Fibroblast of skin of scalp (primary cell): ENCODE measurements at places on chromosomes 11 and 22.

GRCh38 chr11:120612513-120613263, 101.1 kb downstream of the GRIK4 start:
- DNase-seq, result no peak

GRCh38 chr11:65606876-65607613, 7.0 kb downstream of the MAP3K11 start:
- DNase-seq, result peak; percentile 97

DNA sequence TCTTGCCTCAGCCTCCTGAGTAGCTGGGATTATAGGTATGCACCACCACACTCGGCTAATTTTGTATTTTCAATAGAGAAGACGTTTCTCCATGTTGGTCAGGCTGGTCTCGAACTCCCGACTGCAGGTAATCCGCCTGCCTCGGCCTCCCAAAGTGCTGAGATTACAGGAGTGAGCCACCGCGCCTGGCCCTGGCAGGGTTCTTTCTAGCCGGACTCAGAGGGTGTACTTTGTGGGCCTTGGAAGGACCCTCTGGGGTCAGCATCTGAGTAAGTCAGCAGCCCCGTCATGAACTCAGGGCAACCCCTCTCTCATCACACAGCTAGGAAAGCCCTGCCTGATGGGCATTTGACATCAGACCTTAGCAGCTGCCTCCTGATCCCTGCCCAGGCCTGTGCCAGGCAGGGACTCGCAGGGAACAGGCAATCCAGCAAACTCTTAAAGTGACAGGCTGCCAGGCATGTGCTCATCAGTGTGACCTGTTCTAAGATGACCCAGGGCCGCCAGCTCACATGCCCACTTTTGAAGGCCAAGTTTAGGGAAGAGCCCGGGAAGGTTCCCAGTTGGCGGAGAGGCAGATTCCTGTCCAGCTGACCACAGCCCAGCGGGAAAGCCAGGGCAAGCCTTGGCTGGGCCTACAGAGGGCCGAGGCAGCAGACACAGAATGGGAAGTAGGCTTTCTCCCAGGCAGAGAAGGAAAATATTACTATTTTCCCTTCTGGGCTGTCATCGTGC, 92.9 kb downstream of the MORC2 start:
- DNase-seq, result no peak

DNA sequence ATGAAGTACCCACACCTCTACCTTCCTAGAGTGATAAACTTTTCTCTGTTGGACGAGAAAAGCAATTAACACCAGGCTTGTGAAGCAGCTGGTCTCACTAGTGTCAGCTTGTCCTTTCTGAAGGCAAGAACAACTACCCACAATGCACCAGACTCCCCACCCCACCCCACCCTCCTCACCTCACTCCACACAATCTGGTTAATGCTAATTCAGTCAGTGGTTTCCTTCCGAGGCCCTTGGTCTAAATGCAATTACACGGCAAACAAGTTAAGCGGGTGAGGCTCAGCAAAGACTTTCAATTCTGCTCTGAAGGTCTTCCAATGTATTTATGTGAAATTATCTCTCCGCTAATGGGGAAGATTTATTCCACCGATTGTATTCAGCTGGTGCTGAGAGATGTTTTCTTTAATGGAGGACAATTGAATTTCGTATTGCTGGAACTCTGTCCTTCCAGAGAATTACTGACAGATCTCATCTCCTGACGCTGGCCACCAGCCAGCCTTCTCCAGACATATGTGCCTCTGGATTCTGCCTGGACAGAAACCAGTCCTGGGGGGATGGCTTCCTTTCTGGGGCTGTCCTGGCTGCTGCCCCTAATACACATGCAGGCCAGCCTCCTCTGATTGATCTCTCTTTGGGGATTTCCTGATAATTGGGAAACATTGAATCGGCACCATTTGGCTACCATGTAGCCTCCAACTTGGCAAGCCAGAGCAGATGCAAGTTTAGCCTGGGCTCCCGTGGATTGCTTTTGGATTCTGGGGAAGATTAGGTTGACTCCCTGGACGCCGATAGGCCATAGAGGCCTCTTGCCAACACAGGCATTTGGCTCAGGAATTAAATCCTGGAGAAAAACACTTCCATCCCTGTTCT, 165.8 kb upstream of the NARS2 start:
- DNase-seq, result no peak

- DNase-seq, result peak; percentile 96
These were observed 13.4 kb downstream of the TNKS1BP1 start for GRCh38 chr11:57311109-57311936.

DNA sequence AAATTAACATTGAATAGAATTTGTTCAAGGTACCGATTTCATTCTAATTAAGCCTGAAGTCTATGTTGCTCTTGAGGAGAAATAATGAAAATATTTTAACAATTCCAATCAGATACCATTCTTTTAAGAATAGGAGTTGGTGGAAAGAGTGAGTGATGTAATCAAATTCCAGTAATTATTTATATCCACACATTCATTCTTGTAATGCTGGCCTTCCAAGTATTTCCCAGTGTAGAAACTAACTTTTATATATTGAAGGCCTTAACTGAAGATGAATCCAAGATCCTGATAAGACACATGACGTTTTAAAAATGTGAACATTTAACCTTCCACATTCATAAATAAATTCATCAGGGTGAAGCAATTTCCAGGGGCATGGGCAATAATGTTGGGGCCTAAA, 36.6 kb upstream of the PAX6 start:
- DNase-seq, result peak; percentile 19

GRCh38 chr11:68353118-68353517, 40.7 kb downstream of the LRP5 start:
- no peak for DNase-seq

- peak; percentile 44 for DNase-seq
These were observed 5.8 kb downstream of the CYB5R2 start for GRCh38 chr11:7667460-7667859.

DNA sequence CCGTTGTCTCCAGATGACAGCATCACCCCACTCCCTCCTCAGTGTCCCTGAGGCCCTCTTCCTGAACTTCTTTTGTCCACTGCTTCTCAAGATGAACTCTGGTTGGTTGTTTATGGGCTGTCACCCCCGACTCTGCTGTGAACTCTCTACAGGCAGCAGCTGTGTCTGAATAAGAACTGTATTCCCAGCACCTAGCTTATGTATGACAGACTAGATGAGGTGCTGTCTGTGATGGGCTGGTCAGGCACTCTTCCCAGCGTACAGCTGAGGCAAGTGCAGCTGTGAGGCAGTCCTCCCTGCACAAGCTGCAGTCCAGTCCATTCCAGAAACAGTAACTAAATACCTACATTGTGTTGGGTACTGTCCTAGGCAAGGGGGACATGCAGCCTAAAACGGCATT, 111.4 kb upstream of the PITPNB start:
- DNase-seq, result no peak

GRCh38 chr11:131690362-131690761, 319.9 kb downstream of the NTM start:
- no peak for DNase-seq

DNA sequence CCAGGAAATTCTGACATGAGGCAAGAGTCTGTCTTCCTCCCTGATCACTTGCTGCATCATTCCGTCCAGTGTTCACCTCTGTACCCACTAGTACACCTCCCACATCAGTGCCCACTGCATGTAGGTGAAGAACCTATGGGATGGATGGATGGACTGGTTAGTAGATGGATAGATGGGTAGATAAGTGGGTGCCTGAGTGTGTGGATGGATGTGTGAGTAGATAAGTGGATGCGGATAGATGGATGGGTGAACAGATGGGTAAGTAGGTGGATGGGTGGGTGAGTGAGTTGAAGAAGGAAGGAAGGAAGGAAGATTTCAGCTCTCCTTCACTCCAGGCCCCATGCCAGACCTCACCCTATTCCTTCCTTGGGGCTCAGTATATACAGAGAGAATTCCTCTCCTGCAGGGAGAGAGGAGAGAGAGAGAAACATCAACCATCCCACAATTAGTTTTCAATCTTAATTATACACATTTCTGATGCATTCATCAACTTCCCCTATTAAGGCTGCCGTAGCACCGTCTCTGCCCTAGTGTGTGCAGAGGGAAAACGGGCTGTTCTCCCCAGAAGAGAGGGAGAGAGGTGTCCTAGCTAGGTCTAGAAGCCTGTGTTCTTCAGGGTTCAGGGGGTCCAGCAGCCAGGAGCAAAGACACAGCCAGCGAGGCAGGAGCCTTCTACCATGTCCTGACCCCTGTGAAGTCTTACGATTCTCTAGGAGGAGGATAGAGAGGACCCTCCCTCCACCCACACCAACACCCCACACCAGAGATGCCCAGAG, 125.3 kb downstream of the BUD13 start:
- no peak for DNase-seq

GRCh38 chr22:27576815-27577573, 224.6 kb downstream of the MN1 start:
- DNase-seq, result peak; percentile 88

DNA sequence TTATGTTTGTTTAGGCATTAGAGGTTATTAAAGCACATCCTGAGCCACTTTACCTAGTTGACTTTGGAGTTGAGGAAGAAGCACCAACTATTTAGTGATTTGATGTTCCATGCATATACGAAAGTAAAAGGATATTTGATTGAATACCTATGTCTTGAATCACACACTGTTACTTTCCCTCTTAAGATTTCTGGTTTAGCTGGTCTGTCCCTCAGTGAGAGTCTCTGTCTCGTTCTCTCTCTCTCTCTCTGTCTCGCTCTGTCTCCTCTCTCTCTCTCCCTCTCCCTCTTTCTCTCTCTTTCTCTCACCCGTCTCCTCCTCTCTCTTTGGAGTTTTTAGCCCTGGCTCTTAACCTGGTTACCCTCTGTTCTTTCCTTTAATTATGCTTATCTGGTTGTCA, 11.0 kb downstream of the CTNND1 start:
- DNase-seq, result peak; percentile 39

- peak; percentile 51 for DNase-seq
These were observed 18.9 kb downstream of the SHANK3 start for GRCh38 chr22:50691521-50691920.

- no peak for DNase-seq
These were observed 13.7 kb downstream of the CYB561A3 start for GRCh38 chr11:61347916-61348461.

DNA sequence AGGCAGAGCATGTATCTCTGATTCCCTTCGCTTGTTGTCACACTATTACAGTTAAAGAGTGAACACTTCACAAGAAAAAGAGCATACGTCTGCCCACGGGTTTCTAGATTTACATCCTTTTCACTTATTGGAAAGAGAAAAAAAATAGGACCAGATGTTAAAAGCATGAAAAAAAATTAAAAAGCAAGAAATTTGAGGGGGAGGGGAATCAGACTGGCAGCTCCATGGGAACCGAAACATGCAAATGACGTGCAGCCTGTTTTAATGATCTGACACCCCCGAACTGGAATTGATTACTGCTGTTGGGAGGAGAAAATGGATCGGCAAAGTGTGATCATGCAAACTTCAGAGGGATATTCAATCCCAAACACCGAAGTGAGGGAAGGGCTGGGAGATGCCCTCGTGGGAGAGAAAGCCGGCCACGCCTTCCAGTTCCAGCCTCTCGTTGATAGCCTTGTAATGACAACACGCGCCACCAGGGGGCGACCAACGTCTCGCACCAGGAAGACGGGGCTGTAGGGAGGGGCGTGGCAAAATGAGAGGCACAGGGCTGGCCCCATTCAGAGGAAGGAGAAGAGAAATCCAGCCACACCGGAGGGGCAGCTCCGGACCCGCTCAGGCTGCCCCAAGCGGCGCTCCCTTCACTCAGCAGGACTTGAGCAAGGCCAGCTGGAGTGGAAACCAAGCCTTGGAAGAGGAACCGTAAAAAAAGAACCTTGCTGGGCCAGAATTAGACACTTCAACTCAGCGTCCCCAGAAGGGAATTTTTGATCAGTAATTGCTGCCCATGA, 53.8 kb upstream of the SYT13 start:
- peak; percentile 84 for DNase-seq

- no peak for DNase-seq
These were observed 4.8 kb upstream of the APOBEC3H start for GRCh38 chr22:39092111-39092862.

DNA sequence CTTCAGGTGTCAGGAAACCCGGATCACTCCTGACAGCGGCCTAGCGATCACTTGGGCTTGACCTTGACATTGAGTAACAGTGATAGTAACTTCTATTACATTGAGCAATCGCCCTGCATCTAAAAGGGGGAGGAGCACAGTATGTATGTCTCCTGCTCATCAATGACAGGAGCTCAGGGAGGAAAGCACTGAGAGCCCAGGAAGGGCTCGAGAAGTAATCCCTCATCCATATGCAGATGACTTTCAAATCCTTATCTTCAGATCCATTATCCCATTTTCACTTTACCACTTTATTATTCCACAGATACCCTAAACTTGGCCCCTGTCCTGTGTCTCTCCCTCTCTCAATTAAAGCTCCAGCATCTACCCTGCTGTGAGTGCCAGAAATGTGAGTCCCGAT, 47.8 kb downstream of the ABTB2 start:
- DNase-seq, result no peak

DNA sequence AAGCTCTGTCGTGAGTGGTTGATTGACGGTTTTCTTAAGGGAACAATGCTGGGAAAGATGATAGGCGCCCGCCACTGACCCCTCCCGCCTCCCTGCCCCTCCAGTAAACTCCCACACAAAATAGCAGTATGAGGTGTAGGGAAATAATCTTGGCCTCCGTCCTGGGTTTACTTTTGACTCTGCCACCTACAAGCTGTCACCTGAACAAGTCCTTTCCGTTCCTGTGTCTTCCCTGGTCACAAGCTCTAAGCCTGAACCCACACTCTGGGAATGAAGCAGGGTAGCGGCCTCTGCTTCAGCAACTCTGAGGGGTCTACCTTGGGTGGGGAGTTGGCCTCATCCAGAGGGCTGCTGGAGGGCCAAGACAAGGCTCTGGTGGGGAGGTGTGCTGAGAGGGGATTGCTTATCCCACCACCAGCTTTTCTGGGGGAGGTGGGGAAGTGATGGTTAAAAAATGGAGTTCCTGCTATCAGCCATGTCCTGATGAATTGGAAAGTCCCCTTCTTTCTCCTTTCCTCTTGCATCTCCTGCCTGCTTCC, 87.8 kb downstream of the CEP164 start:
- DNase-seq, result no peak

GRCh38 chr11:32053151-32053888, 37.6 kb upstream of the RCN1 start:
- DNase-seq, result peak; percentile 40

- peak; percentile 78 for DNase-seq
These were observed 309.1 kb downstream of the SWAP70 start for GRCh38 chr11:9972989-9973388.

DNA sequence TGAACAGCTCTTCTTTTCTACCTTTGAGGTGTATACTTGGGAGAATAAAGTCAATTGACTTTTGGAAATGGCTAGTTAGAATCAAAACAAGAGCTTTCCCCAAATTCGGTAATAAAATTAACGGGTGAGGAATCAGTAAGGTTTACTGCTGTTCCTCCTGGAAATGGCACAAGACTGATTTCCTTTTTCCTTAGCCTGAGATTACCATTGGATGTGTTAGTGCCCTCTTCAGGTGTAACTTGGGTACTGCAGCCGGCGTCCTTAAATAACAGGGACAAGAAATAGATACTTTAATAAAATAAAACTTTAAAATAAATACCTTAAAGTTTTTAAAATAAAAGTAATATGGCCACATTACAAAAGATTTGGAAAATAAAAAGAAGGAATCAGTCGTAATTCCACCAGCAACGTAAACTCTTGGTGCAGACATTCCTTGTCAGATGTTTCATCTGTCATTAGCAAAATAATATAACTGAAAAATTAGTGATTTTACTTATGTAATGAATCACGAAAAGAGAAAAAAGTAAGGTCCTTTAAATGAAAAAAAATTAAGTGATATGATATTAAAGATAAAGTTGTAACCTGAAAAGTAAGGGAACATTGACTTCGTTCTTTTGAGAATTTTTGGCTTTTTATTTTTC, 29.7 kb downstream of the ZFTA start:
- peak; percentile 74 for DNase-seq

GRCh38 chr22:31284281-31285155, 7.8 kb downstream of the PIK3IP1 start:
- DNase-seq, result no peak
